Posterior vena cava (tissue), 2 donors: ENCODE measurements at places on chromosomes 2 and 18. TPM values are rescaled to one million over a fixed set of nuclear protein-coding genes. Genes with fewer than 3 reads are reported as not detected.
A peak's percentile ranks its signal among the peaks of the same experiment; 100 is the strongest.

- DNase-seq: peak; percentile 24
These were observed 136.3 kb downstream of the RPIA start for GRCh38 chr2:88827821-88828220.

- DNase-seq: no peak
These were observed 77.1 kb downstream of the SPIRE1 start for GRCh38 chr18:12580630-12581342.

DNA sequence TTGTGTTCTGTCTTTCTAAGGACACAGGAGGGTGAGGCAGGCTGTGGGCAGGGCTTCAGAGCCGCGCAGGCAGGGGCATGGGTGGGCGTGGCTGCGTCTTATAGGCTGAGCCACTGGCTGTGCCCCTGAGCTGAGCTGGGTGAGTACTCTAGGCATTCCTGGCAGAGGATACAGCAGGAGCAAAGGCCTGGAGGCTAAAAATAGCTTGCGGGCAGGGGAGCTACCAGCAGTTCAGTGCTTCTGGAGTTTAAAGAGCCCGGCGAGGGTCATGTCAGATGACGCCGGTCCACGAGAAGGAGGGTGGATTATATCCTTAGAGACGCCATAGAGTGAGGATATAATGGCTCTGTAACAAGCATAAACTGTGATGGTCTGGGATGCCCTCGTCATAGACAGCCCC is 31.5 kb upstream of the PDIA6 start:
- DNase-seq: peak; percentile 67

DNA sequence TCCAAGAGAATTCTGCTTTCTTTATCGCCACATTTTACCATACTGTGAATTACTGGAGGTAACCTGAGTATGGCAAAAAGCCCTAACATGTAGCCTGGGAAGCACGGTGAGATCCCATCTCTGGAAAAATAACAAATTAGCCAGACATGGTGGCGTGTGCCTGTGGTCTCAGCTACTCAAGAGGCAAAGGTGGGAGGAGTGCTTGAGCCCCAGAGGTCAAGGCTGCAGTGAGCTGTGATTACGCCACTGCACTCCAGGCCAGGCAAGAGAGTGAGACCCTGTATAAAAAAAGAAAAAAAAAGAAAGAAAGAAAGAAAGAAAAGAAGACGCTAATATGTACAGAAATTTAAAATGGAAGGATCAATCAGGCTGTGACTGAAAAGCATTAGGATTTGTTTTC is 57.7 kb upstream of the SESTD1 start:
- no peak for DNase-seq

DNA sequence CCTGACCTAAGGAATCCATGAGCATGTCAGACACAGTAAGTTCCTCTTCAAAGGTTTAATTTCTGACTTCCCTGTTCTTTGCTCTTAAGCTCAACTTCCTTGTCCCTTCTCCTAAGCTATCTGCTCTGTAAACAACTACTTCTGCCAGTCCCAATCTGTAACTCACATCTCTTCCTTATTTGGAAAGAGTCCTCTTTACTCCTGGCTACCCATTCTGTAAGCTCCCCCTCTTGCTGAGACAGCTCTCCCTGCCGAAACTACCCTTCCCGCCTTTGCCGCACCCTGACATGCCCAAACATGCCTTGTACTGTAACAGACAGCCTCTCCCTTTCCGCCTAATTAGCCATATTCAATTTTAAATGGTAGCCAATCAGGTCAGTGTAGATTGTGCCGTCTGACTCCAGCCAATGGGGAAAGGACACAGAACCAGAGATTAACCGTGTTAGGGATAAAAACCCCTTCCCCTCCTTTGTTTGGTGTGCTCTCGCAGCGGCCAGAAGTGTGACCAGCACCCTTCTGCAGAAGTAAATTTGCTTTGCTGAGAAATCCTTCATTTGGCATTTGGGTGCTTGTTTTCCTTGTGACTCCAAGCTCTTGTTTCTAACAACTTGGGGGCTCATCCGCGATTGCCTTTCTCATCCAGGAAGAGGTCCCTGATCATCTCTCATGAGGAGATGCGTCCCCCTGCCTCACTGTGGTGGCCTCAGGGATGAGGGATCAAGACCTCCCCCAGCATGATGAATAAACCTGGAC is 49.0 kb downstream of the PIAS2 start:
- no peak for DNase-seq

DNA sequence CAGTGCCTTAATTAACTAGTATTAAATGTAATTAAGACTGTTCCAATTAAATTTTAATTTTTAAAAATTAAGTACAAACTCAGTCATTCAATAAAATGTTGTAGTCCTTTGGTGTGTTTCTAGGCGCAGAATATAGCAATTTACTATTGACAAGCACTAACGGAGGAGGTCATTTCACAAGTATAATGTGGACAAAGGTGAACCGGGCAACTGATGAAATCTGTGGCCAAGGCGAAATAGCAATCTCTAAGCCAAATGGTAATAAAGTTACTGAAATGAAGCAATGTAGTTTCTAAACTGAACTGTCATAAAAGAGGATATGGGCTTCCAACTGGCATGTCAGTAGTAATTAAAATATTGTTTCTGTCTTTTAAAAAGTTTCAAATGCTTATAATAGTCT is 27.5 kb downstream of the FIGN start:
- DNase-seq: no peak

GRCh38 chr18:4597301-4597700 is 142.2 kb upstream of the DLGAP1 start:
- DNase-seq: no peak

GRCh38 chr18:228586-228985 is 39.3 kb downstream of the THOC1 start:
- DNase-seq: no peak

- peak; percentile 94 for DNase-seq
These were observed at the start of gene COMMD1 for GRCh38 chr2:61905372-61906185. TSS of gene COMMD1 (plus strand) at chr2:61905674. CDS start at chr2:61905679, 5 bp downstream.

GRCh38 chr2:64537991-64538390 is 13.9 kb downstream of the AFTPH start:
- DNase-seq: no peak

GRCh38 chr18:66640431-66640830 is 36.5 kb upstream of the CDH19 start:
- DNase-seq: no peak

DNA sequence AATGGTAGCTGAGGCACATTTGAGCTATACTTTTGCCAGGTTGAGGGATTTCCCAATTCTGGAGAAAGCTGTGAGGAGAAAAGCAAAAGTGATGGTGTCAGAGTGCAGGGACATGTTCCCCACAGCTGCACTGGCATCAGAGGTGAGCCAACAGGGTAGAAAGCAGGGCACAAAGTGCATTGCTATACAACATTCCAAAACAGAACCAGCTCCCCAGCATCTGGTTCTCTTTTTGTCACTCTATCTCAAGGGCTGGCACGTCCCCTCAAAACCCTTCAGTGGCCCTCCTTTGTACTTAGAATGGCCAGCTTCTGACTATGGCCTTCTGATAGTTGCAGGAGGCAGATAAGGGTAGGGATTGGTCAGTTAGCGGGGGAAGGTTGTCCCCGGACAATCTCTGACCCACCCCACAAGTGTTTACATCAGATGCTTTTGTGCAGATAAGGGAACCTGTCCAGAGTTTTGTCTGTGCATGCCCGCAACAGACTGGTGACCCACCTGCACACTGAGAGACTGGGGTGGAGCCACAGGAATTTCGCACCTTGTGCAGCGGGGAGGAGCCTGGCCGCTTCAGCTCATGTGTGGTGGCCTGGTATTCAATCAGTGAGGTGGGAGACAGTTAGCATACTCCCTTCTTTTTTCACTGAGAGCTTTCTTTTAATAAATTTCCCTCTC is 31.0 kb upstream of the TMEM17 start:
- no peak for DNase-seq

DNA sequence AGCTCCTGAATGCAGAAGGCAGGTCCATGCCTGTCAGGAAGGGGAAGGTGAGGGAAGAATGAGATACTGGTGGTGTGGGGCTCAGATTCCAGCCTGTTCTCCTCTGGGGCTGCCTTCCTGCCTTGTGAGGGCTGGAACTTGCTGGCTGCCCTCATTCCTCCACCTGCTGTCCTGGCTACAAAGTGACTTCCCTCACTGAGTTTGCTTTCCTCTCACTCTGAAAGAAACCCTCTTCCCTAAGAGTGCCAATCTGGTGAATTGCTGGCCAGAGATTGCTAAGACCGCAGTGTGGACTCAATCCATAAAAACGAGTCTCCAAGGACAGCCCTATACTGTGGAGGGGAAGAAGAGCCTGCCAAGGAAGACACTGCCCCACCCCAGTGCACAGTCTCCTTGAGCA is 664.4 kb upstream of the HS6ST1 start:
- DNase-seq: no peak

DNA sequence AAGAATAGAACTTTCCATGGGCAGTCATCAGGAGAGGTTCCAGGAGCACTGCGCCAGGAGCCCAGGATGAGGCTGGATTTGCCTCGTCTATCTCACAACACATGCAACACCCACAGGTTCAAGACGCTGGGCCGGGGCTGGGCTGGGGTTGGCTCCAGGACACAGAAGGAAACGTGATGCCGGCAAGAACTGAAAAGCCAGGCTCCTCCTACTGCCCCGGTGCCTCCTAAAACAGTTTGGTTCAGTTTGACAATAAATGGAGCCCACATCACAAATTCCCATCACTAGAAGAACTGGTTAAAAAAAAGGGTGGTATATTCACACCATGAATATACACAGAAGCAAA is 75.9 kb downstream of the INHBB start:
- no peak for DNase-seq

DNA sequence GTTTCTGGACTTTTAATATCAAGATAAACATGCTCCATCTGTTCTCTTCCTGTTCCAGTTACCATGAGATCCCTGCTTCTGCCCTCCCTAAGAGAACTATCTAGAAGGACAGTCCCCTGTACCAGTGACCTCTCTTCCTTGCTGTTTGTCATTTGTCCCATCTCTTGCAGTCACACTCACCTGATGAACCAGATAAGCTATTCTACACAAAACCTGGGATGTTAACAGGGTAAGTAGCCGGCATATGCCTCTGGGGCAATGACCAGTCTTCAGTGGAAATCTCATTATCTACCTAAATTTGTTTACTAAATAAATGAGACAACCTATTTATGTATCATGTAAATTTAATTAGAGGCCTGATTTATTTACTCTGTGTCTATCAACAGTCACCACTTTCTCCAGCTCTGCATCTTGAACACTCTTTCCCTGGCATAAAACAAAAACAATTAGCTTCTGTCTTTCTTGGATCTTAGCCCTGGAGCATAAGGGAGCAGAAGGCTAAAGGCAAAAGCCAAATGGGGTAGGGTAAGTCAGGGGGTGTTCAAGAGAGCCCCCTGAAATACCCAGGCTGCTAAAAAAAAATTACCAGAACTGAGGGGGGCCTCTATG is 337.7 kb downstream of the ALK start:
- DNase-seq: no peak

GRCh38 chr2:50724837-50725236 is 307.1 kb downstream of the NRXN1 start:
- DNase-seq: no peak

- no peak for DNase-seq
These were observed 190.3 kb upstream of the SLC8A1 start for GRCh38 chr2:40642237-40642636.

DNA sequence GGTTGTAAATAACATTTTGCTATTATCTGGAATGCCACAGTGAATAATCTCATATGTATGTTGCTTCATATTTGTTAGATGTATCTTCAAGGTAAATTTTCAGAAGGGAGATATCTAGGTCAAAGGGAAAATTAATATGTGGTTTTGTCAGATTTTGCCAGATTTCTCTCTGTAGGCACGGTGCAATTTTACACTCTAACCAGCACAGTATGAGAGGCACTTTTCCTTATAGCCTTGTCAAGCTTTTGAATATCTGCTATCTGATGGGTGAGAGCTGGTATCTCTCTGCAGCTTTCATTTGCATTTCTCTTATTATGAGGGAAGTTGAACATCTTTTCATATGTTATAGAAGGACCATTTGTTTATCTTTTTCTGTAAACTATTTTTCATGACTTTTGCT is 175.7 kb upstream of the PGAP1 start:
- no peak for DNase-seq

DNA sequence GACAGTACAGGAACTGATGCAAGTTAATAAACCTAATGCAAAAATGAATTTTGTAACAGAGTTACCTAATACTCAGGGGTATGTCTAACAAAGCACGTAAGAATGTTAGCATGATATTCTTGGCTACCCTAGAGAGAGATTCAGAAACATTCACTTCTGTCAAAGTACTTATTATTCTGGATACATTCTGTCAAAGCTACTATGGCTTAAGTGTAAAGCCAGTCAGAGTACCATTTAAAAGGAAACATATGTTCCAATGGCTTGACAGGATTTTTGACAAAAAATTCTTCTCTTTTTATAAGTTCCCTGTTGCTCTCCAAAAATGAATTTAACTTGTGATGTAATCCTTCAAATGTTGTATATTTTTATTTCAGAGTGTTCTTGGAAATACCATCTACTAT is 85.5 kb downstream of the PIGN start:
- DNase-seq: no peak

GRCh38 chr18:47427923-47428637 is 176.6 kb upstream of the SKOR2 start:
- no peak for DNase-seq

- DNase-seq: no peak
These were observed 22.8 kb downstream of the TRABD2A start for GRCh38 chr2:84858123-84858522.

- DNase-seq: no peak
These were observed 1047.8 kb downstream of the SOCS6 start for GRCh38 chr18:71336576-71337210.

GRCh38 chr2:42256505-42256904 is 87.4 kb downstream of the EML4 start:
- DNase-seq: no peak

GRCh38 chr2:226213717-226214116 is 585.9 kb downstream of the IRS1 start:
- no peak for DNase-seq

- DNase-seq: no peak
These were observed 39.0 kb downstream of the CHN1 start for GRCh38 chr2:174965992-174966744.

- peak; percentile 85 for DNase-seq
These were observed 37.8 kb downstream of the HS6ST1 start for GRCh38 chr2:128280901-128281321.

DNA sequence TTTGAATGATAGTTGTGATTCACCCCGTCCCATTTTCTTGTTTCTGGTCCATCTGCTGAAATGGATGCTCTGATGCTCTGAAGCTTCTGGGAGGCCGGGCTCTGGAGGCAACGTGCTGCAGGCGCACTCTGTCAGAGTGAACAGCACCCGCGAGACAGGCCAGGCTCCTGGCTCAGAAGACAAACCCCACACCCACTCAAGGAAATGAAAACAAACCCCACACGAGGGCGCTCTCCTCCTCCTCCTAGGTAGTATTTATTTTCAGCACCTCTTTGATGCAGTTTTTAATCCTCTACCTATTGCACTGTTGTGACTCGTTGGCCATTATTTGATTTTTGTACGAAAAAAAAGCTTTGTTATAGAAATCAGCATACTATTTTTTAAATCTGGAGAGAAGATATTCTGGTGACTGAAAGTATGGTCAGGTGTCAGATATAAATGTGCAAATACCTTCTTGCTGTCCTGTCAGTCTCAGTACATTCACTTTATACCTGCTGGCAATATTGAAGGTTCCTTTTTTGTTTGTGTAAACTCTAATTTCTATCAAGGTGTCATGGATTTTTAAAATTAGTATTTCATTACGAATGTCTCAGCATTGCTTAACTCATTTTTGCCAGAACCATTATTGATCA is 10.3 kb upstream of the CHST10 start:
- DNase-seq: no peak

GRCh38 chr2:168524005-168524404 is 67.9 kb downstream of the CERS6 start:
- DNase-seq: no peak

The UPP2 gene
- not detected for total RNA-seq

The MRPL44 gene
- total RNA-seq: 12.2 TPM

The RPRM gene
- total RNA-seq: 0.93 TPM

The ITGB6 gene
- total RNA-seq: not detected

The RIF1 gene
- 31.0 TPM for total RNA-seq

The HOXD1 gene
- 0.48 TPM for total RNA-seq

The MSTN gene
- 1.8 TPM for total RNA-seq
